Cortex of kidney (tissue), 1 donor: ENCODE measurements at places on chromosomes 12 and 14.

DNA sequence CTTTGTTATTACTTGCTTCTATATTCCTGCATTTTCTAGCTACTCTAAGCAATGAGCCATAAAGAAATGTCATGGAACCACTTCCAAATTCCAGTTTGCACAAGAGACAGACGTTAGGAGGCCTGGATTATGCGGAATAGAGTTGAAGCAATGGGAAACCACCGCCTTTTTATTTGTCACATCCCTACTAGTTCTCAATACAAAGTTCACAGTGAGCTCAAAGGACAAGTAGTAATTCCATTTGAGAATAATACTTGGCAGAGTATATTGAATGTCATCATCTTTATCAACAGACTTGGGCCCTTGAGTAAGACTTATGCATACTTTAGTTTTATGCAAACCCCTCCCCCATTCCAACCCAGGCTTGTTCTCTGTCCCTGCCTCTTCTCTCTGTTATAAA is 3.7 kb upstream of the SLC15A5 start:
- DNase-seq = no peak

DNA sequence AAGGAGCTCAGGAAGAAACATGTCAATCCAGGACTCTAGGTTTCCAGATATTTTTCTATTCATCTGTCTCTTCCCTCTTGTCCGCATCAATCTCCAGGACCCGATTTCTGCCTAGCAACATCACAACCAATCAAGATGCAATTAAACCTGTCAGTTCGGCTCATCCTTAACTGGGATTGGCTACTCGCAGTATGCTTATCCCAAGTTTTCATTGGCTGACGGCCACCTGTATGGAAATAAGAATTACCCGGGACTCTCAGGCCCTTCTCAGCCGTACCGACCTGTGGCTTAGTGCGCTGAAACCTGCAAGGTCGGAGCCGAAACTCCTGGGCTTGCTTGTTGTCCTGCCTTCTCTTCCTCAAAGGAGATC is 20.4 kb upstream of the ATP5MC2 start:
- DNase-seq = no peak

DNA sequence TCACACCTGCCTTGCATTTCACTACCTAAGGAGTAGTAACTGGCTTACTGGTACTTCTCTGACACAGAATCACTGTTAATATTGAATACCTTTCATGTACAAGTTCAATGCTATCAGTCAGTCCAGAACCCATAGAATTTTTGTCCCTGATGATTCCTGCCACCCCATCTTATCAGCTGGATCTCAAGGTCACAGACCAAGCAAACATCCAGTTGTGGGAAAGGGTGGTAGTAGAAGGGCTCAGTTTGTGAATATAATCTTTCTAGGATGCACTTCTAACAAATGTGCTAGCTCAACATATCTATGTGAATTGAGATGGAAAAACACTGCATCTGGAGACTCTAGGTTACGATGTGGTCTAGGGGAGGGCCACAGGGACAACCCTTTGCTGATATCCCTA is 14.1 kb downstream of the PPP1CC start:
- DNase-seq = no peak

DNA sequence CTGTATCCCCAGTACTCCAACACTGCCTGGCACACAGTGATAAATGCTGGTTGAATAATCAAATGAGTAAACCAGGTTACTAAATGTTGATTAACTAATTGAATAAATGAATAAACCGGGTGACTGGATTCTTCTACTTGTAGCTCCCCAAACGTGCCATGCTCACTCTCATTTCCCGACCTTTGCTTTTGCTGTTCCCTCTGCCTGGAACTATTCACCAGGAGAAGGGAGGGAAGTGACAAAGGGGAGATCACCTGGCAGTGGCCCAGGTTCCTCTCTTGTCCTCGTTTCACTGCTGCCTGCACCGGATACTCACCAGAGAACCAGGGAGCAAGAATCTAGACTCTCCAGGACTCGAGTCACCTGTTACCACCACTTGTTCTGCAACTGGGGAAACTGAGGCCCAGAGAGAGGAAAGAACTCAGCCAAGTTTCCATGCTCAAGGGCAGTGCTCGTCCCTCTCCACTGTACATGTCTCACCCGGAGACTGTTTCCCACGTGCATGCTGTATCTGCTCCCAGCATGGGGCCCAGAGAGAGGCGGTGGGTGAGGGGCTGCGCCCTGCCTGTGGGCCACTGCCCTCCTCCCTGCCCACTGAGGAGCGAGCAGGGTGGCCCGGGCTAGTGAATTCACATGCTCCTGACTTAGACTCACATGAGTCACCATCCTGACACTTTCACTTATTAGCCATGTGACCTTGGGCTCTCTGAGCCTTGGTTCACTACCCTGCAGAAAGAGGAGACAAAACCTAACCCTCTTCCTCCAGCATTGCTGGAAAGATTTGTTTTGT is 17.7 kb upstream of the POP5 start:
- DNase-seq = no peak

GRCh38 chr12:109162551-109162950 is 46.2 kb downstream of the ACACB start:
- no peak for DNase-seq

GRCh38 chr14:30921305-30921704 is 46.9 kb downstream of the COCH start:
- no peak for DNase-seq

- no peak for DNase-seq
Measured at GRCh38 chr12:130636370-130636769, 79.7 kb downstream of the RIMBP2 start.

DNA sequence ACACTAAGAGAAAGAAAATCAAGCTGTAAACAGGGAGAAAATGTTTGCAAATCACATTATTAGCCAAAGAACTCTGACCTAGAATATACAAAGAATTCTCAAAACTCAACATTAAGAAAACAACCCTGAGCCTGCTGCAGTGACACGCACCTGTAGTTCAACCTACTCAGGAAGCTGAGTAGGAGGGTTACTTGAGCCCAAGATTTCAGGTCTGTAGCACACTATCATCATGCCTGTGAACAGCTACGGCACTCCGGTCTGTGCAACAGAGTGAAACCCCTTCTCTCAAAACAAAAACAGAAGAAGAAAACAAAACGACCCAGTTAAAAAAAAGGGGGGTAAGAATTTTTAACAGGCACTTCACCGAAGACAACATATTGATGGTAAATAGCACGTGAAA is 20.8 kb downstream of the SAV1 start:
- no peak for DNase-seq

DNA sequence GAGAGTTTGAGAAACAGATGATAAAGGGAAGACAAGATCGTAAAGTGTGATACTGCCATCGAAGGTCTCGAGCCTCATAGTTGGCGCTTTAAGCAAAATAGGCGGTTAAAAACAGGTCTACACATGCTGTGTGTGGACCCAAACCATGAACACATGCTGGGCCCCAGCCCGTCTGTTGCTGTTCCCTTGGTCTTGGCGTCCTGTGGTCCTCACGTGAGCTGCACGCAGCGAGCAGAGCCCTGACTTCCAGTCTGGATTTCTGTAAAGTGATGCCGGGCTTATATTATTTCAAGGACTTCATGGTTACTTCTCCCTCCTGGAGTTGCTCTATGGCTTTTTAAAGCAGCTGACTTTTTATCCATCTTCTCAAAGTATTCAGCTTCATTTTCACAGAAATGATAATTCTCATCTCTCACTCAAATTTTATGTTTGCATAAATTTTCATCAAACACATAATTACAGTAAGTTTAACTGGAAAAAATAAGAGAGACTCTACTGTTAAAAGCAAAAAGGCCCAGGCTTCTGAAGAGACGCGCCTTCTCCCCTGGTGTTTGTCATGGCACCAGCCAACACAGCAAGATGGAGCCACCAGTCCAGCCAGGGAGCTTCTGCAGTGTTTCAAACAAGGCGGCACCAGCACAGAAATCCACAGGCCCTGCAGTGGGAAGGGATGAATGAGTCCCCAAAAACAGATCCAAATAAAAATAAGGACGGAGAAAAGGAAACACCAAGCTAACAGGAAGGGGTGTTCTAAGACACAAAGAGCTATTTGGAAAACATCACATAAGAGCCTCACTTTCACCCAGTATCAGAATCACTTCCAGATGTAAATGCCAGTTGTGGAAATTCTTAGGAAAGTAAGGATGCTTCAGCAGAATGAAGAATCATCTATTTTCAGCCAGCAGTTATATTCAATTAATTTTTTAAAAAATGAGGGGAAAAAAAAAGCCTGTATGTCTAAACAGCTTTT is 24.9 kb downstream of the SFSWAP start:
- DNase-seq = no peak
